ENCODE measurements at places on chromosomes 2 and 18. TPM values are rescaled to one million over a fixed set of nuclear protein-coding genes. Genes with fewer than 3 reads are reported as not detected.

GRCh38 chr18:58362027-58362575 is 266.8 kb downstream of the ALPK2 start:
- peak; percentile 65 for DNase-seq

DNA sequence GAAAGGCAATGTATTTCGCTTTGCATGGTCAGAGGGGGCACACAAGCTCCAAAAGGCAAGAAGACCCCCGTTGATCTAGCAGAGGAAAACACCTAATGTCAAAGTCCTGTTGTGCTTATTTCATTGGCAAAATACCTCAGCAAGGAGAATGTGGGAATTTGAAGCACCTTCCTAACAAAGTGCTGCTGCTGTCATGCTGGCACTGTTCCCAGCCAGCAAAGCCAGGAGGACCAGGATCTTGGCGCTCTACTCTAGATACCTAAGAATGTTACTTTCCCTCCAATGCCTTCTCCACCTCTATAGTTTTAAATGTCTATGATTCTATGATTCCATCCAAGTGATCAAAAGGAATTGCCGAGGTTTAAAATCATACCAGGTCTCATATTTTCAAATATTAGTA is 867.9 kb upstream of the POU3F3 start:
- no peak for DNase-seq

DNA sequence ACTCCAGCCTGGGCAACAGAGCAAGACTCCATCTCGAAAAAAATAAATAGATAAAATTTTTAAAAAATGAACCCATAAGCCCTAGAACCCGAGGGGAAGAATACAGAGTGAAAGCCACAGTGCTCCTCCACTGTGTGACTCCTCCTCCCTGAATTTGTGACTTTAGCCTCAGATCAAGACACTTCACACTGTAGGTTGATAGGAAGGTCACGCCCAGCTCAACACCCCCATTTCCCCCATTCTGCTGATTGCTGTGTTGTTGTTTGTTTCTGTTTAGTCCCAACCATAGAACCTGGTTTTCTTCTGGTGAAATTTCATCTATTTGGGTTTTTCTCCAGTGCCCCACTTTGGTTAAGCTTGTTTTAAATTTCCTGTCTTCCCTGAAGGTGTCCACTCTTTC is 102.2 kb downstream of the VIT start:
- no peak for DNase-seq

DNA sequence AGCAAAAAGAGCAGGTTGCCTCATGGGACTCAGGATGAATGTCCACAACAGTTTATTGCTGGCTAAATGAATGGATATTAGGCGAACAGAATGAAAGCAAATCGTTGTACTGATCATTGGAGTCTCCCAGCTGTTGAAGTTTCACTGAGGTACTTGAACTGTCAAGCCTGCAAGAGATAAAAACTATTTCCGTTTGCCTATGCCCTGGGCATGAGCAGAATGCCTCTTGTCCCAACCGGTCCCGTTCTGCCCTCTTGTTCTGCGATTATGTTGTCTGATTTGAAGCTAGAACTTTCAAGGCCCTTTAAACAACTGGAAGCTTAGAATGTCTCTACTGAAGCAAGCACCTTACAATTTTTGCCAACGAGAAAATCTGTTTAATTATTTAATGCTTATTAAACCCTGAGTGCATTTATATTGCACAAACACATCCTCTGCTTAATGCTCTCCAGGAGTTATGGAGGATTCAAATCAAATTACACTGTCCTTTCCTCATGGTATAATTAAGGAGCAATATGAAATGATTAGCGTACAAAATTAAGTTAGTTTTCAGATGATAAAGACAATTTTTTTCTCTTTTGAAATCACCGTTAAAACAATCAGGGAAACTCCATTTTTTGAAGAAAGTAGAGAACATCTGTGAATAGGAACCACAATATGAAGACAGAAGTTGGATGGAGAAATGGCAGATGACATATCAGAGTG is 17.7 kb downstream of the QPCT start:
- DNase-seq = no peak

DNA sequence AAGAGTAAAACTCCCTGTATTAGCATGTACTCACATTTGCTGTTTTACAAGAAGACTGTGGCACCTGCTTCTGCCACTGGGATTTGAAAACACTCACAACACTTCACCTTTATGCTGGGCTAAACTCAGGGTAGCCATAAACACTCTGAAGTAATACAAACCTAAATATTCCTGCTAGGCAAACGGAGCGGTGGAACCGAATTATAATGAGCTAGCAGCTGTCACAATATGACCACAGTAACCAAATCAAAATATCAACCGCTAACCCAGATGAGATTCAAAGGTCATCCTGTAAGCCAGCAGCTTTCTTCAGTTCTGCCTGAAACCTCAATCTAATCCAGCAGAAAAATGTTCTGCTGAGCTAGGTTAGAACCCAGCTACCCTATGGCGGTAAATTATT is 132.1 kb downstream of the TCF4 start:
- no peak for DNase-seq

- DNase-seq = no peak
These were observed 89.6 kb downstream of the UPP2 start for GRCh38 chr2:158191076-158191895.

- no peak for DNase-seq
These were observed 34.2 kb upstream of the SPATS2L start for GRCh38 chr2:200272320-200272719.

DNA sequence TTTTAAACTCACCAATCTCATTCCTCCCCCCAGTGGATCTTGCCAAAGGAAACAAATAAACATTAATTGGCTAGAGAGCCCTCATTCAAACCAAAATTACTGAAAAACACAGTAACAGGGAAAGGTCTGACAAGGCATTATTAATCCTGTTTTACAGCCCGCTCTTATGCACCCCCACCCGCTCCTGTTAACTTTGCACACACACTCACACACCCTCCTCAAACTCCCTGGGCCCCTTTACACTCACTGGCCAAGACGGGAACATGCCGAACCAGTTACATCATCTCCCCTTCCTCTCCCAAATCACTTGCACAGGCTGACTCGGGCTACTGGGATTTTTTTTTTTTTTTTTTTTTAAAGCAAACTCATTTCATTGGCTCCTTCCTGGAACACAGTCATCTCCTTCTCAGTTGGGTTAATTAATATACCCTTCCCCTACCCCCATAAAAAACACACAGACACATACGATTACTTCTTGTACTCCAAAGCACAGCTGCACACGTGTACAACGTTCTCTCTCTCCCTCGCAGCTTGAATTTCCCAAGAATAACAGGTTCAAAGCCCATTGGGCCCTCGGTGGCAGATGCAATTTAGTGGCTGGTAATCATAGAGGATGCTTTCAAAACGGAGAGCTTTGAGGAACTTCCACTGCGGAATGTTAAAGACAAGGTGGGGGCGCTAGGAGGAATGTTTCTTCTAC is 31.8 kb downstream of the KLF7 start:
- DNase-seq = peak; percentile 85

GRCh38 chr2:14285812-14286211 is 346.7 kb upstream of the LRATD1 start:
- DNase-seq = no peak

GRCh38 chr2:72841462-72842125 is 15.8 kb upstream of the EXOC6B start:
- no peak for DNase-seq

- no peak for DNase-seq
These were observed 161.8 kb upstream of the DTNA start for GRCh38 chr18:34548120-34548972.

GRCh38 chr18:40851014-40851429 is 1104.0 kb upstream of the PIK3C3 start:
- no peak for DNase-seq

DNA sequence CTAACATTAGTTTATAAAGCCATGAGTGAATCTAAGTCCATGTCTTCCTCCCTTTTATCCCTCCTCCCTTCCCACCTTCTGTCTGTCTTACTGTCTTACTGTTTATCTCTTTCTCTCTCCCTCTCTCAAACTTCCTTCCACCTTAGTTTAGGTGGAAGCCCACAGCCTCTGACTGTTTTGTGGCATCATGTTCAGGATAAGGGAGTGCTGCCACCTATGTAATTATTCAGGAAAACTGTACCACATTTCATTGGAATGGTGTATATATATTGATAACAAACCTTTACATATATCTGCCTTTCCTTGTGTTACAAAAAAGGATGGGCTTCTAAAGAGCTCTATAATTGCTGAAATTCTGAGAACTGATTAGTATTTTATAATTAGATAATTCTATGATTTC is 48.7 kb downstream of the NETO1 start:
- no peak for DNase-seq

DNA sequence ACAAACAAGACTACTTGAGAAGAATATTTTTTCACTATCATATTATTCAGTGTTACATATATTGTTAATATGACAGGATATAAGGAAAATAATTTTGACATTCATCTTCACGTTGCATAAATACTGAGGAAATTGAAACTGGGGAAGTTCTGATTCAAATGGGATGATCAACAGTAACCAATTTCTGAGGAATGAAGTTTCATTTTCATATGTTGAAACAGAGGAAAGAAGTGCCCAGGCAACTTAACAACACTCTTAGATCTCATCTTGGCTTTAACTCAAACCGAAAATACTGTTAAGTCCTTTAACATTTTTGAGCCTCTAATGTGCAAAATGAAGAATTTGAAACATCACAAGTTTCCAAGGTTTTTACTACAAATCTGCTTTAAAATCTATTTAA is 612.2 kb upstream of the VRK2 start:
- DNase-seq = no peak

DNA sequence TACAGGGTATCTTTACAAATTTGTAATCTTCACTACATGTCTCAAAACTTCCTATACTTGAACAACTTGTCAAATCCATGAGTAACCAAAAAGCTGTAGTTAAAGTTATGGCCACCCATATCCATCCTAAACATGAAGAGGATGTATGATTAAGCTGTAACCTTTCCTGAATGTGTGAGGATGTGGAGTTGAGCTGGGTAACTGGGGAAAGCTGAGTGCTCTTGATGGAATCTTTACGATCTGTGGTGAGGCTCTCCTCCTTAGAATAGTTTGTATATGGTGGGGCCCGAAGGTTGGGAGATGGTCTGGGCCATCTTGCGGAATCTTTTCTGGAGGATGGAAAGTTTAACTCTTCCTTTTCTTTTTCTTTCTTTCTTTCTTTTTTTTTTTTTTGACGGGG is 29.4 kb downstream of the DPP4 start:
- no peak for DNase-seq

- no peak for DNase-seq
These were observed 38.5 kb downstream of the NCK2 start for GRCh38 chr2:105783151-105783738.

DNA sequence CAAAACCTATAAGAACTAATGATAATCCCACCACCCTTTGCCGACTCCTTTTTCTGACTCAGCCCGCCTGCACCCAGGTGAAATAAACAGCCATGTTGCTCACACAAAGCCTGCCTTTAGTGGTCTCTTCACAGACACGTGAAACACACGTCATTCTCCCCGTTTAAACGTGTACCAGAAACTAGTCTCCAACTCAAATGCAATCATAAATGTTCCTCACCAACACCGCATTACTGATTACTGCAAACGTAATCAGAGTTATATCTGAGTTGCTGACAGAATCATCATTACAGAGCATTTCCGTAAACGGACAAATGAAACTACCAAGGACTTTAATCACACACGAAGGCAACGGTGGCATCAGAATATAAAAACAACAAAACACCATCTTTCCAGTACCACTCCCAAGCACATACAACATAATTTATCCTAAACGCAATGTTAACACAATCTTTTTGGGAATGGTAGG is 1.9 kb downstream of the CLK1 start:
- peak; percentile 40 for DNase-seq

The CTAGE1 gene
- not detected for total RNA-seq

The TUBA3E gene
- not detected for total RNA-seq

The NT5C1B gene
- total RNA-seq = not detected

The CKAP2L gene
- 19.9 TPM for total RNA-seq

The MYO3B gene
- not detected for total RNA-seq

The ZNF638 gene
- total RNA-seq = 48.4 TPM

The PRSS56 gene
- not detected for total RNA-seq

The NEURL3 gene
- not detected for total RNA-seq

The TCF23 gene
- not detected for total RNA-seq

The ZNF521 gene
- 5.0 TPM for total RNA-seq

The ANKRD30BL gene
- total RNA-seq = not detected

The ARHGAP15 gene
- not detected for total RNA-seq
